ENCODE measurements at places on chromosomes 7 and 10.

DNA sequence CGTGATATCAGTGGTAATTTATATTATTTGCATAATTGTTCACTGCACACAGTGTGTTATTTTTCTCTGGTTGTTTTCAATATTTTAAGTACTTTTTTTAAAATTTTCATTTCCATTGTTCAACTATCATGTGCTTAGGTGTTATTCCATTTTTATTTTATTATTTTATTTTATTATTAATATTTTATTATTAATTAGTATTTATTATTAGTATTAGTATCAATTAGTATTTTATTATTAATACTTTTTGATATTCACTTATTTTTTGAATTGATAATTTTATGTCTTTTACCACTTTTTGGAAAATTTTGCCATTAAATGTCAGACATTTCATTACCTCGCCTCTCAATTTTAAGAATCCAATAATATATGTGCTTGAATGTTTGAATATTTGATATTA, 593.8 kb upstream of the GRM3 start:
- DNase-seq, result no peak

DNA sequence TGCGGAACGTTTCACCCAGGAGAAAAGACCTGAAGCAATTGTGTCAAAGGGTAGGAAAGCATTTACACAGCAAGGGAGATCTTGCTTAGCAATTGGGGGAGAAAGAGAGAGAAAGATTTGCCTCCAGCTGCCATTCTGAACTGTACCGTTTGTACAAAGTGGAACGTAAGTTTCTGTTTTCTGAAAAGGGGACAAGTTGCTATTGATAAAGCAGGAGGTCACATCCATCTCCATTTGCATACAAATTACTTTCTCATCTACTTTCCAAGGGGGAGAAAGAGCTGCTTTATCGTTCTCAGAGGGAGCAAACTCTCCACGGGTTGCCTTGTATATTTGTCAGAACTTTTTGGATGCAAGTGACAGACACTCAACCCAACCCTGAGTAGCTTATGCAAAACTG, 92.0 kb upstream of the CARD11 start:
- DNase-seq, result no peak

DNA sequence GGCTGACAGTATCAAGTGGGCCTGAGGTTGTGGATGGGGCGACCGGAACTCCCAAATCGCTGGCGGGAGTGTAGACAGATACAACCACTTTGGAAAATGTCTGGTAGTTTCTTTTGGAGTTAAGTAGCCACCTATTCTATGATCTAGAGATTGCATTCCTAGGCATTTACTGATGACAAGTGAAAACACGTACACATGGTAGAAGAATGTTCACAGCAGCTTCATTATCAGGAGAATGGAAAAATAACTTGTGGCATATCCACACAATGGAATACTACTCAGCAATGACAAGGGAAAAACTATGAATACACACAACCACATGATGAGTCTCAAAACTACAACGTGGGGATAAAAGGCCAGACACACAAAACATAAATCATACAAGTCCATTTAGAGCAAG, 146.0 kb downstream of the MYOF start:
- DNase-seq, result no peak

- no peak for DNase-seq
Measured at GRCh38 chr10:111446966-111447365, 370.1 kb downstream of the ADRA2A start.

GRCh38 chr7:117837841-117838240, 35.4 kb downstream of the CTTNBP2 start:
- peak; percentile 7 for DNase-seq

DNA sequence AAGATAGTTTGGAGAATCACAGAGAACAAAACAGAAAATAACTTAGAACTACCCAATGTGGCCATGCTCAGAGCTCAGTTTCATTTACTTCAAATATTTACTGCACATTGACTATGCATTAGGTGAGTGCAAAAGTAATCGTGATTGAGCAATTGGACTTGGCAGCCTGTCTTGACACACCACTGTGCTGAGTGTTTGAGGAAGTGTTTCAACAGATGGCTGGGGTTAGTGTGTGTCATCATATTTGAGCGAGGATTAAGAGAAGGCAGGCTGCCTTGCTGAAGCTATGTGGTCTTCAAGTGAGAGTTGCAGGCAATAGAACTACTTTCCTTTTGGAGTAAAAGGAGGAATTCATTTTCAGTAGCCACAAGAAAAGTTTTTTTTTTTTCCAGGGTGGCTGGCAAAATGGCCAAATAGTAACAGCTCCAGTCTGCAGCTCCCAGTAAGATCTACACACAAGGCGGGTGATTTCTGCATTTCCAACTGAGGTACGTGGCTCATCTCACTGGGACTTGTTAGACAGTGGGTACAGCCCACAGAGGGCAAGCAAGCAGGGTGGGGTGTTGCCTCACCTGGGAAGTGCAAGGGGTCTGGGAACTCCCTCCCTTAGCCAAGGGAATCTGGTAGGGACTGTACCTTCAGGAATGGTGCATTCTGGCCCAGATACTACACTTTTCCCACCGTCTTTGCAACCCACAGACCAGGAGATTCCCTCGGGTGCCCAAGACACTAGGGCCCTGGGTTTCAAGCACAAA, 37.6 kb downstream of the AKR1C4 start:
- DNase-seq, result peak; percentile 54

- no peak for DNase-seq
Measured at GRCh38 chr7:70512761-70513160, 619.2 kb upstream of the GALNT17 start.

GRCh38 chr10:31025142-31025541, 6.5 kb downstream of the ZNF438 start:
- no peak for DNase-seq

DNA sequence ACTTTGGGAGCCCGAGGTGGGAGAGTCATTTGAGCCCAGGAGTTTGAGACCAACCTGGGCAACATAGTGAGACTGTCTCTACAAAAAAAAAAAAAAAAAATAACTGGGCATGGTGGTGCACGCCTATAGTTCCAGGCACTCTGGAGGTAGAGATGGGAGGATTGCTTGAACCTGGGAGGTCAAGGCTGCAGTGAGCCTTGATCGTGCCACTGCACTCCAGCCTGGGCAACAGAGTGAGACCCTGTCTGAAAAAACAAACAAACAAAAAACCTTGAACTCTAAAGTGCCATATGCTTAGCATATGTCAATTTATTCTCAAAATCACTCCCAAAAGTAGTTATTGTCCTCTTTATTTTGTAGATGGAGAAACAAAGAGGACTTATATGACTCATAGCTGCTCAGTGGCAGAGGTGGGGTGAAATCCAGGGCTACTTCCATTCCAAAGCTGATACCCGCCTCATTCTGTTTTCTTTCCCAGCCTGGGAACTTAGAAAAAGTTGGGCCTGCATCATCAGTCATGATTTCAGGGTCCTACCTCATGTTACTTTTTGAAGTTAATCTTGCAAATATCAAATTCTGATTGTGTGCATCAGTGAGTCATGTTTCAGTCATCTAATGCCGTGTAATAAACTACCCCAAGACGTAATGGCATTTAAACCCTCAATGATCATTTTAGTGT, 13.3 kb downstream of the DHTKD1 start:
- no peak for DNase-seq

GRCh38 chr7:91569728-91570457, 305.7 kb downstream of the FZD1 start:
- DNase-seq, result no peak

GRCh38 chr10:99520040-99520846, 12.5 kb upstream of the NKX2-3 start:
- DNase-seq, result no peak

DNA sequence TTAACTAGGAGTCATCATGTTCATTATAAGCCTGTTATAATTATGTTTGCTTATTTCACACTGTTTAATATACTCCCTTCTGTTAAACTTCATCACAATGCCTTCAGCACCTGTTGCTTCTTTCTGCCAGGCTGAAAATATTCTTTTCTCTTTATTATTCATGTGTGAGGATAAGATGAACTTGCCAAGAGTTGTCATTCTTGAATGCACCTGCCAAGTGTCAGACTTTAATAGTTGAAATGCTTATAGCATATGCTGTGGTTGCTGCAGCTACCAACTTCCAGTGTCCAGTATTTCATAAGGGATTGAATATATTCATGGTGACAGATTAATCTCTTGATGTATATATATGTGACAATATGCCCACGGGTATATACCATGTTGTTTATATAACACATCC, 339.2 kb upstream of the MEOX2 start:
- no peak for DNase-seq

- no peak for DNase-seq
Measured at GRCh38 chr7:94059746-94060145, 55.6 kb upstream of the BET1 start.

- DNase-seq, result no peak
Measured at GRCh38 chr10:4373612-4374011, 452.4 kb upstream of the AKR1E2 start.

GRCh38 chr7:113159746-113160339, 41.5 kb upstream of the SMIM30 start:
- peak; percentile 14 for DNase-seq

DNA sequence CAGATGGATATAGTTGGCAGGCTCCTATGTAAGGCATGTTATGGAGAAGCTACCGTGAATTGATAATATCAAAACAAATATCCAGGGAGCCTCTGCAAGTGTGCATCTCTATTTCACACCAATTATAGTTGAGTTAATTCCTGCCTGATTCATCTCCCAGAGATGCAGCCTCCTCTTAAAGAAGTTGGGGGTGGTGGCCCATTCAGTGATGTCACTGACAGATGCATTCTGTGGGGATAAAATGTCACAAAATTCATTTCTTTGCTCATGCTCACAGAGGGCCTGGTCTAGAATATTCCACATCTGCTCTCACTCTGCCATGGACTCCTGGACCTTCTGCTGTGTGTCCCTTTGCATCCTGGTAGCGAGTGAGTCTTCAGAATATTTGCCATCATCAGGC, 189.1 kb upstream of the PRSS1 start:
- DNase-seq, result no peak

DNA sequence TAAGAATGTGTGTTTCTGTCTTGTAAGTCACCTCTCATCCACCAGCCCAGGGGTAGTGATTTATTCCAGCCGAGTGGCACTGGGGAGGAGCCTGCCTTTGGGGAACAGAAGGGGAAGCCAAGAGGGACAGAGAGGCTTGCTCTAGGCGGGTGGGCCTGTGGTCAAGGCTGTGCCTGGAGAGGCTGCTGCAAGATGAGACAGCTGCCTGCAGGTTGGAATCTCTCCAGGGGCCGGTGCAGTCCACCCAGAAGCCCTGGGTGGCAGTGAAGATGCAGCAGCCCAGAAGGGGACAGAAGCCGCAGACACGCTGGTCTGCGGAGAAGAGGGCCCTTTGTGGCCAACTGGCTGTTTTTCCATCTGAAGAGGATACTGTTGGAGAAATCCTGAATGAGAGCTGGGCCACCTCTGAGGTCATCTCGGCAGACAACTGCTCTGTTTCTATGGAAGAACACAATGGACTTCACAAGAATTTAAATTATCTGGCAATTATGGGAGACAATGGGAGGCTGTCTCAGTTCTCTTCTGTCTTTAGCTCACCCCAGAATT, 175.7 kb downstream of the GFRA1 start:
- no peak for DNase-seq

GRCh38 chr7:2710286-2710655, 22.3 kb downstream of the AMZ1 start:
- DNase-seq, result no peak

DNA sequence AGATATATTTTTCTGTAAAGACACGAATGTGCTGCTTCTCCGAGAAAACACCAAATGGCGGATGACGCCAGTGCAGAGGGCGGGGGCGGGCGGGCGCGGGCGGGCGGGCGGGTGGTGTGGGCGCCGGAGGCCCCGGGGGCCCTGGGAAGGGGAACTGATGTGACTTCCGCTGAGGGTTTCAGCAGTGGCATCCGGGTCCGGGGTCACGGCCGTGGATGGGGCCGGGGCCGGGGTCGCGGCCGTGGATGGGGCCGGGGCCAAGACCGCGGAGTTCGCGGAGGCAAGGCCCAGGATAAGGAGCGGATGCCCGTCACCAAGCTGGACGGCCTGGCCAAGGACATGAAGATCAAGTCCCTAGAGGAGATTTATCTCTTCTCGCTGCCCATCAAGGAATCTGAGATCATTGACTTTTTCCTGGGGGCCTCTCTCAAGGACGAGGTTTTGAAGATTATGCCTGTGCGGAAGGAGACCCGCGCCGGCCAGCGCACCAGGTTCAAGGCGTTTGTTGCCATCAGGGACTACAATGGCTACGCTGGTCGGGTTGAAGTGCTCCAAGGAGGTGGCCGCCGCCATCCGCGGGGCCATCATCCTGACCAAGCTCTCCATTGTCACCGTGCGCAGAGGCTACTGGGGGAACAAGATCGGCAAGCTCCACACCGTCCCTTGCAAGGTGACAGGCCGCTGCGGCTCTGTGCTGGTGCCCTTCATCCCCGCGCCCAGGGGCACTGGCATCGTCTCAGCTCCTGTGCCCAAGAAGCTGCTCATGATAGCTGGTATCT, 20.3 kb upstream of the IGF2BP3 start:
- DNase-seq, result no peak

DNA sequence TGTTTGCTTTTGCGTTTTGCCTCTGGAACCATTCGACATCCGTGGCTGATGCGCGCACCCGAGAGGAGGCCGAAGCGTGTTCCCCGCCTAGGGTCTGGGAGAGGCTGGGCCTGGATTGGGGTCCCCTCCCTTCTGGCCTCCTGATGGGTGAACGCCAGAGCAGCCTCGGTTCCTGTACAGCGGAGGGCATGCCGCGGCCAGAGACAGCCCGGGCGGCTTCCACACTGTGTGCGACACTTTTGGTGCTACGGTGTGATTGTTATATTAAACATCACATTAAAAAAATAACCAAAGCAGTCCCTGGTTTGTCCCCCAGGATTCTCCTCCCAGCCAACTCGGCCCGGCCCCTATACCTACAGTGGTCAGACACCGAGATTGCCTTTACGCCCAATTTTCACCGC, 3.7 kb upstream of the HOXA7 start:
- DNase-seq, result no peak

GRCh38 chr10:1153805-1154351, 97.7 kb downstream of the WDR37 start:
- DNase-seq, result no peak

DNA sequence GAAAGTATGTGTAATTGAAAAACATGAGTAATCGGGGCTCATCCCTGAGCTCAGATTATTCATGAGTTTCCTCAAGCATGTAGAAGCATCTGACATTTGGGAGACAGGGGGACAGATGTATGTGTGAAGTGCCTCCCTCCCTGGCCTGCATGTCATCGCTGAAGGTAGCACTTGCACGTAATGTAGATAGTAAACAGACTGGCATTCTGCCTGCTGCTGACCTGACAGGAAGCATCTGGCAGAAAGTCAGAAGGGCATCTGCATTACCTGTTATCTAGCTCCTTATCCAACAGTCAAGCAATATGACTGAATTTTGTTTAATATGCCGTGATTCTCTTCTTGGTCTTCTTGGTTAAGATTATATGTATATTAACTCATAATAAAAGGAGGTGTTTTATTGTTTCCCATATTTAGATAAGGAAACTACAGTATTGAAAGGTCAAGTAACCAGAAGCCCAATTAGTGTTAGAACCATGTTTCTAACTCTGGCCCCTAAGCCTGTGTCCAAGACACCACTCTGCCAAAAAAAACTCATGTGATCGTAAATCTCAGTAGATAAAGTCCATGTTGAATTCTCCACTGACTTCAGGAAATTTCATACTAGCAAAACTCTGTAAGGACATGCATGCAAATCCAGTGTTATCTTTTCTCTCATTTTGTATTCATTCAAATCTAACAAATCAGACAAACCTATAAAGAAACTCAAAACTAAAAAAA, 918.1 kb upstream of the MBL2 start:
- no peak for DNase-seq

GRCh38 chr7:16399265-16399831, 22.0 kb downstream of the CRPPA start:
- DNase-seq, result no peak

GRCh38 chr10:110858297-110858934, 13.3 kb upstream of the PDCD4 start:
- DNase-seq, result peak; percentile 96

All from small intestine (tissue), 16 donors.